Activated CD4-positive, alpha-beta T cell treated with anti-CD3 and anti-CD28 coated beads, Interleukin-2, amount 10 ng/mL, durations not matched to agents 7 days and 5 days (primary cell): ENCODE measurements at places on chromosomes 1 and 21.

DNA sequence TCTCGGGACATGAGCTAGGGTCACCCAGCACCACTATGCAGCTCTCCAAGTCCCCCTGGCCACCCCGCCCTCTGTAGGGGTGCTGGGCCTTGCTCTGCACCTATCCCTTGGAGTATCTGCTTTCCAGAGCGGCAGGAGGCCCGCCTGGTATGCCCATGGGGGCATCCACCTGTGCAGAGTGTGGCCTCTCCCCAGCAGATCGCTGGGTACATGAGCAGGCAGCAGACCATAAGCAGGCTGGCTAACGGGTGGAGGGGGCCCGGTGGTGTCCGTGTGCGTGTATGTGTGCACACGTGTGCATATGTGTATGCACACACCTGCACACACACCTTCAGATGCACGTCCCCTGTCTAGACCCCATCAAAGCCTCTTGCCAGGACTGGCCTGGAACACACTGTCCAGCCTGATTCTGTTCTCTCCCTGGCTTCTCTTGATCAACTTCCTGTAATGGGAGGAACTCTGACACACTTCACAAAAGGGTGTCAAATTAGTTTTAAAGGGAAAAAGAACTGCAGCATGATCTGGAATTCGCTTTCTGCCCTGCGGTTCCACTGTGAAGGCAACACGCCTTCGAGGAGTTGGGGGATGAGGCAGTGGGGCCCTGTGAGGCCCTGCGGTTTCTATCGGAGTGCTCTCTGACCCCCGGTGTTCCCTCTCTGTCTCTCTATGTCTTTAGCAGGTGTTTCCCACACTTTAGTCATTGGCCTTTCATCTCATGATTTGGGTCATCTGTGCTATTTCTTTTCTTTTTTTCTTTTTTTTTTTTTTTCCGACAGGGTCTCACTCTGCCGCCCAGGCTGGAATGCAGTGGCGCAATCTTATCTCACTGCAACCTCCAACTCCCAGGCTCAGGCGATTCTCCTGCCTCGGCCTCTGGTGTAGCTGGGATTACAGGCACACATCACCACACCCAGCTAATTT is 17.2 kb upstream of the NPHP4 start:
- no peak for DNase-seq

DNA sequence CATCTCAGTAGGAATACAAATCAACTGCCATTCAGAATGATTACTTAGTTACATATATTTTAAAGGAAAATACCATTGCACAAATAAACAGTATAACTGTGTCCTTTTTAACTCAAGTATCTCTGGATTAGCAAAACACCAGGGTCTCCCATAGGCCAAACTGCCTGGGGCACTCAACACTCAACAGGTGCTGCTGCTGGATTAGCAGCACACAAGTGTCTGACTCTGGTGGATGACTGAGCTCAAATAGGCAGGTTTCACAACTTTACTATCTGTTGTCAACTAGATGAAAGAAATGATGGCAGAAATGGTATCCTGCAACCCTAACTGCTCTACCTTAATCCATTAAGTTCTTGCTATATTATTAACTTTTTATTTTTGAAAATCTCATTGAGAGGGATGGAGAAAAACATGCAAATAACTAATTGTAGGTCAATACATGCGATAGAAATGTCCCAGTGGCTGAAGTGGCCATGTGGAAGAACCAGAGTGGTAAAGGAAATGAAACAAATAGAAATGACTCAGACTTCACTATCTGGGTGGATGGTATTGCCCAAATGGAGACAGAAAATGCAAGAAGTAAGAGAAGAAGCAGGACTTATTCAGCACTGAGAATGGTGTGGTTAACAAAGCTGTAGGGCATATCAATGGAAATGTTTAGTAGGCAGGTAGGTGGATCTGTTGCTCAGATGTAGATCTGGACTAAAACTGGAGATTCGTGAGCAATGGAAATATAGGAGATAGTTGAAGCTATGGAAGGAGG is 90.8 kb upstream of the CCDC190 start:
- no peak for DNase-seq

GRCh38 chr1:11341901-11342552 is 69.0 kb downstream of the UBIAD1 start:
- DNase-seq: no peak

DNA sequence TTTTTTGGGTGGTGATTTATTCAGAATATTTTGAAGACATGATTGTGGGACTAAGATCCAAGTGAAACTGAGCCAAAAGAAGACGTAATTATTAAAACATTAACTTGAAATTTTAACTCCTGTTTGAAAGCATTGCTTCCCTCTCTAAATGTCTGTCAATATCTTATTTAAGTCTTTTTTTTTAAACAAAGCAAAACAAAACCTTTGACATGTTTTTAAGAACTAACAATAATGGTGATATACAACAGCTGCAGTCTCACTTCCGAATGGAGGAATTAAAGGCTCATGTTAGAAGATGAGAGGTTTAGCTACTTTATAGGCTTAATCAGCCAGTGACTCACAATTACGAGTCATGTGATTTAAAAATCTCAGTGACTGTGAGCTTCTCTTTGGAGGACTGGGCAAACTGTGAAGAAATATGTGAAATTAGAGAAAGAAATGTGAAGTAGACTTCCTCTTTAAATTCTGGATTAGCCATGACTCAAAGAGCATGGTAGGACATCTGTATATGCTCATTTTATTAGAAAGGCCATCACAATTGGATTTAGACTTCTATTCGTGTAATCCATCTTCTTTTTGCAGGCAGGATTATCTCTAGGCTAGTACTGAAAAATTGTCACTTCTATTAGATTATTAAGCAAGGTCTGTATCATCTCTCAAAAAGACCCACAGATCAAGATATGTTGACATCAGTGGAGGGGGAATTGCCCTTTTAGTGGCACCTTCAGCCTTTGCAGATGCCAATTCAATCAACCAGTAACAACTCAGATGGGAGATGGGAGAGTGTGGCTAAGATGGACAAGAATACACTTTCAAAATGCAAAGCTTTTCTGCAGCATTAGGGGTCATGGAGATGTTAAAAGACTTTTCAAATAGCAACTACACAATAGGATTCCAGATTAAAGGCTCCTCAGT is 28.7 kb downstream of the KCNA3 start:
- DNase-seq: no peak

DNA sequence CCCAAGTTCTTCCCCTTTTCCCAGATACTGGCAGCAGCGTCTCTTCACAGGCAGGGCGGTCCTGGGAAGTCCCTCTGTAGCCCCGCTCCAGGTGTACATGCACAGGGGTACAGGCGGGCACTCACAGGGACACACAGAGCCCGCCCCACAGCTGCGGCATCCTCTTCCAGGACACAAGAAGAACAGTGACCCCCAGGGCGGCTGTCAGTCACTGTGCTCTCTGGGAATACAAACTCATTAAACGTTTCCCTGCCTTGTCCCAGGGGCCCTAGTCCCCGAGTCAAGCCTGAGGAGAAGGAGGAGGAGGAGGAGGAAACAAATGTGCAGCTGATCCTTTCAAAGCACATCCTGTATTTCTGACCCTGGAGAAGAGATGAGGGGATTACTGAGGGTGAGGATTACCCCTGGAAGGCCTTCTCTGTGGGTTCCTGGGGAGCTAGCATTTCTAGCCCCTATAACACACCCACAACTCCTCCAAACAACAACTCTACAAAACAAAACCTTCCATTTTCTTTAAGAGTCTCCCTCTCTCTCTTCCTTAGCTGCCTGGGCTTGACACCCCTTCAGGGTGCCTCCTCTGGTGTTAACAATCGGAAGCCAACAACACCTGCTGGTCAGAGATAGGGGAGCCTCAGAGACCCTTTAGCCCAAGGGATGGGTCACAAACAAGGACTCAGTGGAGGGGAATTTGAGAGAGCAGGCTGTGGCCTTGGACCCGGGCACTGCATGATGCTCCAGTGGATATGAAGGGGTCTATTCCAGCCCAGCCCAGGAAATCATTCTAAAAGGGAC is 28.4 kb upstream of the DMBX1 start:
- DNase-seq: no peak

GRCh38 chr21:38341546-38342012 is 84.8 kb downstream of the KCNJ15 start:
- DNase-seq: no peak

GRCh38 chr1:19009882-19010321 is 53.4 kb upstream of the IFFO2 start:
- DNase-seq: no peak

- DNase-seq: no peak
These were observed 116.4 kb upstream of the ARHGEF16 start for GRCh38 chr1:3337798-3338724.

DNA sequence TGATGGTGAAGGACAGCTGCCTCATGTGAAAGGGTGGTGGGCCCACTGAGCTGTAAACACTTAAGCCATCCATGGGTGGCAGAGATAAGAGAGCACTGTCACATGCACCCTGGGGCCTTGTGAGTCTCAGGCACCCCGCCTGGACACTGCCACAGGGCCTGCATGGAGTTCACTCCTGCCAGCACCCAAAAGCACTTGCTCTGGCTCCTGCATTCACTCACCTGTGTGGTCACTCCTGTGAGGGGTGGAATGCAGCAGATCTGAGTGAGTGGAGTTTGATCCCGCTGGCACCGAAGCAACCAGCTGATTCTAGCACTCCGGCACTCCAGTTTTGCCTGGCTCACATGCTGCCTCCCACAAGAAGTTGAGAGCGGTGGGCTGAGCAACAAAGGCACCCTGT is 1142.1 kb upstream of the PRMT6 start:
- DNase-seq: no peak

- no peak for DNase-seq
These were observed 912 bp upstream of the PKNOX1 start for GRCh38 chr21:42973309-42973990.

GRCh38 chr1:91635763-91636162 is 135.1 kb downstream of the CDC7 start:
- no peak for DNase-seq

- DNase-seq: no peak
These were observed 37.6 kb downstream of the TFF3 start for GRCh38 chr21:42277593-42277992.

DNA sequence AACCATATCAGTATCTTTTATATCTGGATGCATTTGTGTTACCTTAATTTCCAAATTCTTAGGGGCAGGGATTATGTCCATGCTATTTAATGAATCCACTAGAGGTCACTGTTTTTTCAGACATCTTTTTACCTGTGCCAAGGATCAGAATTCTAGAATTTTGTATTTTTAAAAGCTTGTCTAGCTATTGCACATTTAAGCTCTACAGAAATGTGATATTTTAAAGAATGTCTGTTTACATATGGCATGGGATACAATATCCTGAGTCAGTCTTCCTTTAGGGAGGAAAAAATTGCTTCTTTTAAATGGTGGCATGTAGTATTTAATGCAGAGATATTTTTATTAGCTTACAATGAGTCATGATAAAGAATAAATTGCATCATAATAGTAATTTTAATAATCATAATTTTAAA is 11.3 kb downstream of the RPAP2 start:
- DNase-seq: no peak

GRCh38 chr1:48718705-48719104 is 58.0 kb downstream of the BEND5 start:
- DNase-seq: no peak

DNA sequence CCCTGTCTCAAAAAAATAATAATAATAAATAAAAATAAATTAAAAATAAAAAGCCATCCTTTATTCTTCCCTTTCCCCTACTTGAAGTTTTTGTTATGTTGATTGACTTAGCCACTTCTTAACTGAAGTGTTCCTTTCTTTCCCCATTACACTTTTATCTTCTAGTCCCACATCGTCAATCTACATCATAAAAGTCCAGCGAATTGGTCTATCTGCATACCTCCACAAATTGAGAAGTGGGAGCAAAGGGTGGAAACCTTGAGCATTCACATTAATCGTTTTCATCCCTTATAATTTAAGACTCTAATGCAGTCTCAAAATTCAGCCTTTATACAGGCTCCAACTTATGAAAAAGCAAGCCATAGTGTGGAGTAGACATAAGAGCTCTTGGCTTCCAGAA is 6.5 kb upstream of the ZYG11A start:
- no peak for DNase-seq

- no peak for DNase-seq
These were observed 216.0 kb downstream of the BACH1 start for GRCh38 chr21:29514652-29515247.

GRCh38 chr1:169483500-169483966 is 2.2 kb downstream of the SLC19A2 start:
- no peak for DNase-seq

DNA sequence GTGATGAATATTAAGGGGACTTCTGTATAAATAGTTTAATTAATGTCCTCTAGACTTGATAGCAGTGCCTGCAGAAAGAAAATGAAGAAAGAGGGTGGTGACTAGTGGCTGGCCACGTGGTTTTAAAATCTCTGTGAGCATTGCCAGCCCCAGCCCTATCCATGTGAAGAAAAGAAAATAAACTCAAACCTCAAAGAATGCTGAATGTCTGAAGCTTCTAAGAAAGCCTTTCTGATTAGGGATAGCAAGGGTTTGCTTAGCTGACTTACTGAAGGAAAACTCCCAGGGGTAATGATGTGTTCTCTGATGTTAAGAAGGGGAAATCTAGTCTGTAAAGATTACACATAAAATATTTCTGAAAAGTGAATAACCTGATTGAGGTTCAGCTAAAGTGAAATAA is 31.8 kb downstream of the ADGRL2 start:
- no peak for DNase-seq

GRCh38 chr1:159175571-159175970 is 4.2 kb downstream of the CADM3 start:
- no peak for DNase-seq

DNA sequence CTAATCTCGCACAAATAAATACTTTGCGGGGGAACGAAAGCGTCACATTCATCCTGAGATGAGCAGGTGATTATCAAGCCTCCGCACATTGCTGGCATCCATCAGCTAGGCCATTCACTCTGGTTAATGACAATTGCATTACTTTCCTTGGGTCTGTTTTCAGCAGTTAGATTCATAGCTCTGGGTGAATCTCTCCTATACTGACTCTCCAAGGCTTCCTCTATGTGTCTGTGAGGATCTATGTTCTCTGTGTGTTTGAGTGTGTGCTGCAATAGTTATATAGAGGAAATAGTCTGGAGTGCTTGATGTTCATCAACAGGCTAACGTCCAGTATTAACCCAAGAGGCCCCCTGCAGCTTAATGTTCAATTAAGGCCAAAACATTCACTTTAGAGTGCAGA is 133.0 kb upstream of the CTTNBP2NL start:
- no peak for DNase-seq

- no peak for DNase-seq
These were observed 720 bp downstream of the SUSD4 start for GRCh38 chr1:223363057-223363855.

DNA sequence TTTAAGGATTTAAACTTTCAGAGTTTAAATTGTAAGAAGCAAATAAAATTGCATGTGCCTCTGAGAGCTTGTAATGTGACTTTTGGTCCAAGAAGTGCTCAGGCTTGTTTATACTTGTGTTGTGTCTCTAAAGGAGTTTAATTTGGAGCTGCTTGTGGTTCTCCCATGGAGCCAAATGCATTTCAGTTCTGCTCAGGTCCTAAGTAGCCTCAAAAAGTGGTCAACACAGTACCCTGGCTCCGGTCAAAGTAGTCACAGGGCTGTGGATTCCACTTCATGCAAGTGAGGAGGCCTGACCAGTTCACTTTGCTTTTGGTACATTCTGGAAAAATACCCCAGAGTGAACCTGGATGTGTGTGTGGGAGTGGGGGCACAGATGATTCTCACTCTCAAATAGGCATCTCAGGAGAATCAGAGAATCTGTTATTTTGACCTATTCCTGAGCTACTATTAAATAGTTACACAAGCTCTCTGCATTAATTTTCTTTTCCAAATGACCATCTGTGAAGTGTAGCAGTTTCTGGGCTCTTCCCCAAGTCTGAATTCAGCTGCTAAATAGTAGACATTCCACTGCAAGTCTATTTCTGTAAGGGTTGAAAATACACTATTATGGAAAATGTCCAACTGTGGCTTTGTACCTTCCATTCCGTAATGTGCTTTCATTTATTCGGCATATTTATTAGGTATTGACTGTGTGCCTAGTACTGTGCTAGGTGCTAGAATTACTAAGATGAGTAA is 31.7 kb upstream of the AGO1 start:
- no peak for DNase-seq
